Tibial nerve (tissue), 4 donors: ENCODE measurements at places on chromosomes 7 and 10. TPM values are rescaled to one million over a fixed set of nuclear protein-coding genes. Genes with fewer than 3 reads are reported as not detected.

Gene TAS2R4
- total RNA-seq = 7.3 TPM

Gene WNT16
- total RNA-seq = not detected

Gene TUBAL3
- total RNA-seq = 0.21 TPM

Gene TMEM106B
- 22.2 TPM for total RNA-seq

- H3K4me3 ChIP-seq = no peak overlapping the region
- peaks cover 18% of the 10 kb centered on the region for H3K36me3 ChIP-seq
- DNase-seq = no peak
These were observed 196.5 kb downstream of the ZNF438 start for GRCh38 chr10:30835146-30835545.

DNA sequence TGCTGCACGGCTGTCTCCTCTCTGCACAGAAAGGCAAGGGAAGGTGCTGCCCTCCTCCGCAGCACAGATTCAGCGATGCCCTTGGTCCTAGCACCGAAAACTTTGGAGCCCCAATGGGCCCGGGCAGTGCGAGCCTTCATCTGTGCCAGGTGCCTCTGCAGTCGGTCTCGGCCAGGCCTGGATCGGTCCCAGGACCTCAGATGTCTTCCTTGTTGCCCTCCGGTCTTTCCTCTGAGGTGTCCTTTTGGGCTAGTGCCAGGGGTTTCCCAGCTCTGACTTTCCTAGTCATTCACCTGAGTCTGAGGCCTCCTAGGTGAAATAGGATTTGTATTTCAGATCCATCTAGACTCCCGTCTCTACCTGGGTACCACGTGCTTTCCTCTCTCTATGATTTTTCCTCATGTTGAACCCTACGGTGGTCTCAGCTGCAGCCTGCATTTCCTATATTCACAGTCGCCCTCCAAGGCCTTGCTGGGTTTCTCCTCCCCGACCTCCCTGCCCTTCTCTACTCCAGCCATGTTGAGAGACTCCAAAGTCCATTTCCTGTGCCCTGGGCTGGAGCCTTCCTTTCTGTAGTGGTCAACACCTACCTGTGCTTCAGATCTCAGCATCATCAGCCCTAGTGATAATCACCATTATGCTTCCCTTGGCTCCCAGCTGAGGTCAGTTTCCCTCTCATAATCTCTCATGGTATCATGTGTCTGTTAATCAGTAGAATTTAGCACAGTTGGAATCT lies 92.0 kb upstream of the PRSS58 start:
- H3K36me3 ChIP-seq = no peaks in the 10 kb centered on the region
- DNase-seq = no peak
- no peaks in the 10 kb centered on the region for H3K27me3 ChIP-seq

DNA sequence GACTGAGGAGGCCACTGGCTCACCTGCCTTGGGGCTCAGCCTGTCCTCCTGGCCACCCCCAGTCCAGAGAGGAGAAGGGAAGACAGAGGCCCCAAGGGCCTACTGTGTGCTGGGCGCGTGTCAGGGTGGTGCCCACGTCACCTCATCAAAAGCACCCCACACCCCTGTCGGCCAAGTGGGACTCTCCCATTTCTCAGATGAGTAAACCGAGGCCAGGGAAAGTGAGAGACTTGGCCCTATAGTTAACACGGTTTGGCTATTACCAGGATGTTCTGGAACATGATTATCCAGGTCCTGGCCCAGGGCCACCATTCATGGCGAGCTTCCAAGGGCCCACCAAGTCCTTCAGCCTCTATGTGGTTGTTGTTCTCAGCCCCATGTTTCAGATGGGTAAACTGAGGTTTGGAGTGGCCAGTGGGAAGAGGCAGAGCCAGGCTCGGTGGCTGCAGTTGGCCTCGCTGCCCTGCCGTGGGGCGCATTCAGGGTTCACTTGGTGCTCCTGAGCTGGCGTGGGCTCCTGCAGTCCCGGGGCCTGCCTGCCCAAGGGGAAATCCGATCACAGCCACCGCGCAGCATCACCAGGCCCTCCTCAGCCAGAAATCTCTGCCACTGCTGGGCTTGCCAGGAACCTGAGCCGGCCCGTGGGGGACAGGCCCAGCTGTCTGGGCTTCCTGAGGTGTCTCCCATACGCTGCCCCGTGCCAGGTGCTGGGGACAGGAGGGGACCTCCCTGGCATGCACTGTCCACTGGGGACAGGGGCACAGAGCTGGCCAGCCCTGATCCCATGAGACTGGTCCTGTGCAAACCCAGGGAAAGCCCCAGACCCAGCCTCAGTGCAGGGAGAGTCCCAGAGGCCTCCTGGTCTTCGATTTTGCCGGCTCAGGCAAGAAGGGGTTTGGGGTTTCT lies 117.7 kb upstream of the TNRC18 start:
- H3K4me1 ChIP-seq = no peaks in the 10 kb centered on the region
- no peak overlapping the region for H3K4me3 ChIP-seq
- H3K36me3 ChIP-seq = no peaks in the 10 kb centered on the region
- no peak for DNase-seq
- H3K27me3 ChIP-seq = no peaks in the 10 kb centered on the region
- H3K27ac ChIP-seq = no peak overlapping the region

GRCh38 chr10:32253276-32253675 lies 93.7 kb downstream of the EPC1 start:
- H3K27me3 ChIP-seq = no peaks in the 10 kb centered on the region
- H3K4me3 ChIP-seq = no peak overlapping the region
- H3K27ac ChIP-seq = no peak overlapping the region
- no peak for DNase-seq
- H3K4me1 ChIP-seq = no peaks in the 10 kb centered on the region

DNA sequence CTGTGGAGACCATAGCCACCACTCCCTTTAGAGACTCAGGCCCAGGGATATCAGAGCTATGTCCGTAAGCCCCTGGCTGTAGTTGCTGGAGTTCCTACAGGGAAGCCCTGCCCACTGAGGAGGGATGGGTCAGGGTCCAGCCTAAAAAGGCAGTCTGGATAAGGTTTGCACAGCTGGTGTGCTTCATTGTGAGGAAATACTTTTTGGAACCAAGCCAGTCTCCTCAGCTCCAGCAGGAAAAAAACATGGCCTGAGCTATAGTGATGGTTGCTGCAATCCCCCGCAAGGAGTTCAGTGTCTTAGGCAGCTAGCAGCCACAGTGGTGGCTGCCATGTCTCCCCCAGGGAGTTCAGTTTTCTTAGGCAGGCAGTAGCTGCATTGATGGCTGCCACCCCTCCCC lies 52.6 kb upstream of the CYP2C8 start:
- no peak overlapping the region for H3K4me3 ChIP-seq
- no peaks in the 10 kb centered on the region for H3K36me3 ChIP-seq
- no peaks in the 10 kb centered on the region for H3K4me1 ChIP-seq
- no peak for DNase-seq

- no peaks in the 10 kb centered on the region for H3K27me3 ChIP-seq
- no peak overlapping the region for H3K27ac ChIP-seq
- no peaks in the 10 kb centered on the region for H3K4me1 ChIP-seq
These were observed 15.1 kb upstream of the AKR1B10 start for GRCh38 chr7:134512271-134512670.

DNA sequence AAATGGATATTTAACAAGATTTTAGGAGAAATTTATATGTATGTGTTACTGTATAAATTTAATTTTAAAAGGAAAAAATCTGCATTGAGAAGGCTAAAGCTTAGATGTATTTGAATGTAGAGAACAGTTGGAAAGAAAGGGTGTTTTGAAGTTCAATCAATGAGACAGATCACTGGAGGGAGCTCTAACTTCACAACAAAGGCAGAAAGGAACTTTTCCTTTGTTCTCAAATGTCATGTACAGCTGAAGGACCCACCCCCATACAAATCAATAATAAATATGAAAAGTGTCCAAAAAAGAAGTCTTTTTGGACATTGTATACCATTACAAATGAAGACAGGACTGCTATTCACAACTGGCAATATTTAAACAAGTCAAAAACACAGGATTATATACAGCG lies 403.4 kb downstream of the DNAJB9 start:
- no peaks in the 10 kb centered on the region for H3K27me3 ChIP-seq
- H3K27ac ChIP-seq = no peak overlapping the region
- DNase-seq = no peak
- H3K4me3 ChIP-seq = no peak overlapping the region
- H3K36me3 ChIP-seq = no peaks in the 10 kb centered on the region

GRCh38 chr10:125802131-125802530 lies 20.9 kb downstream of the UROS start:
- DNase-seq = no peak
- no peak overlapping the region for H3K27ac ChIP-seq
- H3K4me3 ChIP-seq = no peak overlapping the region

- H3K27me3 ChIP-seq = no peaks in the 10 kb centered on the region
- H3K36me3 ChIP-seq = no peaks in the 10 kb centered on the region
- peaks cover 3% of the 10 kb centered on the region for H3K4me1 ChIP-seq
- H3K4me3 ChIP-seq = no peak overlapping the region
These were observed 38.5 kb upstream of the STEAP4 start for GRCh38 chr7:88344956-88345832.

- H3K36me3 ChIP-seq = no peaks in the 10 kb centered on the region
- H3K4me1 ChIP-seq = no peaks in the 10 kb centered on the region
These were observed 81.2 kb downstream of the ZNRF2 start for GRCh38 chr7:30365621-30366020.

DNA sequence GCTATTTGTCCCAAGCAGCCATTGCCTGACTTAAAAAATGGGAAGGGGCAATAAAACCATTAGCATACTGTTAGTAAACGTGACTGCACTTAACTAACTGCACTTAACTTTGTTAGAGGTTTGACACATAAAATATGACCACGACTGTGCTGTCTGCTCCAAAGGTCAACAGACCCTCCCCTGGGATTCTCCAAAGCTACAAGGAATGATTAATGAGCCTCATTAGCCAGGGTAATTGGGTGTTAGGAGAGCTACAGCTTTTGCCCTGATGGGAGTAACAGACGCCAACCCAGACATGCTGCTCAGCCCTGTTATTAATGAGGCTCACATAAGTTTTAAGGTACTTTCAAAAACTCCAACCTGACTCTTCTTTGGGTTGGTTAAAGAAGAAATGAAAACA lies 129.4 kb upstream of the PLPP4 start:
- no peaks in the 10 kb centered on the region for H3K27me3 ChIP-seq
- no peak overlapping the region for H3K4me3 ChIP-seq
- H3K36me3 ChIP-seq = no peaks in the 10 kb centered on the region
- H3K4me1 ChIP-seq = no peaks in the 10 kb centered on the region

DNA sequence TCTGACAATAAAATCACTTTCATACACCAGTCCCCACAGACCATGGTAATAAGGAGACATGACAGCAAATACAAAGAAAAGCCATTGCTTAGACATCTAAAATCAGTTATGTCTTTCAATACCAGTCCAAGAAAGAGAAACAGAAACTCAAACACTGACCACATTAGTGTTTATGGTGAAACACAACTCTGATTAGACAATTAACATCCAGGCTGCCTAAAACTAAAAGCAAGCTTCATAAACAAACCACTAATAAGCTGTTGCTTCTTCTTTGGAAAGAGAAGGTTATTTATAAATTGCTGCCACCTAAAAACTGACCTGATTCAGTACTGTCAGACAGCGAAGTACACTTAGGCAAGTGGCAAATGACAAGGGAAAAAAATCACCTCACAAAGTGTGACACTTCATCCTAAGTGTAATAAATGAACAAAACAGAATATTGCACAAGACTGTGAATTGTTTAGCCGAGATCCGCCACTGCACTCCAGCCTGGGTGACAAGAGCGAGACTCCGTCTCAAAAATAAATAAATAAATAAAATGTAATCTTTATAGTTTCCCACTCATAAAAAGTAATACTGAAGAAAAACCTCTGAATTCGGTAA lies 277.4 kb downstream of the PARD3 start:
- DNase-seq = no peak
- H3K36me3 ChIP-seq = no peaks in the 10 kb centered on the region
- H3K4me3 ChIP-seq = no peak overlapping the region
- H3K27ac ChIP-seq = no peak overlapping the region
- no peaks in the 10 kb centered on the region for H3K4me1 ChIP-seq

DNA sequence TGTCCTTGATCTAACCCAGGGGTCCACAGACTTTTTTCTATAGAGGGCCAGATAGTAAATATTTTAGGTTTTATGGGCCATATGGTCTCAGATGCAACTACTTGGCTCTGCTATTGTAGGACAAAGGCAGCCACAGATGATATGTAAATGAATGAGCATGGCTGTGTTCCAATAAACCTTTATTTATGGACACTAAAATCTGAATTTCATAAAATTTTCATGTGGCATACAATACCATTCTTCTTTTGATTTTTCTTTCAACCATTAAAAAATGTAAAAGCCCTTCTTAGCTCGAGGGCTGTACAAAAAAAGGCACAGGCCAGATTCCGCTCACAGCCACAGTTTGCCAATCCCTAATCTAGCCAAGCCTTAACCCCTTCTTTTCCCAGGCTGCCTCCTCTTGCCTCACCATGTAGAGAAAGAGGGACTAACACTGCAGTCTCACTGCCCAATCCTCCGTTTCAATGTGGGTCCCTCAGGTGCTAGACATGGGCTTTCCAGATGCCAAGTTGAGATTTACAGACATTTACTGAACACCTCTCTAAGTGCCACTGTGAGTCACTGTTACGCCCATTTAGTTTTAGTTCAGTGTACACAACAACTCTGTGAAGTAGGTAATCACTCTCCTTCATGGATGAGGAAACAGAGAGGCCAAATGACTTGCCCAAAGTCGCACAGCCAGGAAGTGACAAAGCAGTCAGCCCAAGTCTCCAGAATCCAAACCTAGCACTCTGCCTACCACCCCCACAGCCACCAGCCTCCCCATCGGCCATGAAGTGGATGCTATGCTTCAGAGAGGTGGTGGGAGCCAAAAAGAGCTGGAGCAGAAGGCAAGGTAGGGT lies 132.6 kb upstream of the PDLIM1 start:
- H3K4me3 ChIP-seq = no peak overlapping the region
- peak overlapping the region; percentile 92 for H3K27ac ChIP-seq
- H3K36me3 ChIP-seq = no peaks in the 10 kb centered on the region
- DNase-seq = no peak
- H3K4me1 ChIP-seq = peaks cover 12% of the 10 kb centered on the region

GRCh38 chr7:11294965-11295364 lies 321.3 kb downstream of the PHF14 start:
- H3K36me3 ChIP-seq = no peaks in the 10 kb centered on the region
- no peak for DNase-seq
- no peak overlapping the region for H3K4me3 ChIP-seq
- no peaks in the 10 kb centered on the region for H3K27me3 ChIP-seq
- no peak overlapping the region for H3K27ac ChIP-seq
- H3K4me1 ChIP-seq = no peaks in the 10 kb centered on the region

- DNase-seq = no peak
- no peak overlapping the region for H3K4me3 ChIP-seq
- H3K27me3 ChIP-seq = no peaks in the 10 kb centered on the region
- H3K36me3 ChIP-seq = no peaks in the 10 kb centered on the region
- no peak overlapping the region for H3K27ac ChIP-seq
These were observed 27.1 kb upstream of the SOSTDC1 start for GRCh38 chr7:16492513-16493062.

- no peaks in the 10 kb centered on the region for H3K36me3 ChIP-seq
- no peak overlapping the region for H3K27ac ChIP-seq
- H3K4me3 ChIP-seq = no peak overlapping the region
- H3K27me3 ChIP-seq = no peaks in the 10 kb centered on the region
These were observed 6.4 kb downstream of the CARD11 start for GRCh38 chr7:3037259-3037658.

DNA sequence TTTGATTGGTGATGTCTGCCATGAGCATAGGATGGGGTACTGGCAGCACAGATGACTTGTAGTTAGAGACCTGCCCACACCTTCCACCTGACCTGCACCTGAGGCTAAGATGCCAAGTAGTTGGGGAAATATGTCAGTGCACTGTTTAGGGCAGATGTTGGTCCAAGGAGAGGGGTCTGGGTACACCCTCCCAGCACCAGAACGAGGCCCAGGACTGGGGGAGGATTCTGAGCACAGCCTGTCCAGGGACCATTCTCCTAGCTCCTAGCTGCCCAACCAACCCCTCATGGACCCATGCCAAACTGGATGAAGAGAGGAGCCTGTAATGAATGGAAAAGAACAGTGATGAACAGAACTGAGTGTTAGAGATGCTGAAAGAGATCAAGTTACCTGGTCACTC lies 28.0 kb downstream of the FRMPD2 start:
- no peak overlapping the region for H3K4me3 ChIP-seq
- H3K27ac ChIP-seq = no peak overlapping the region
- H3K4me1 ChIP-seq = no peaks in the 10 kb centered on the region
- no peak for DNase-seq
